ENCODE measurements at places on chromosomes 16 and 17.

GRCh38 chr17:81179861-81180260 lies 13.8 kb upstream of the AATK start:
- no peak for DNase-seq

- no peak for DNase-seq
These were observed 15.2 kb downstream of the ALOX12B start for GRCh38 chr17:8072341-8072728.

GRCh38 chr16:76114681-76115080 lies 162.5 kb upstream of the CNTNAP4 start:
- no peak for DNase-seq

- DNase-seq = no peak
These were observed 5.5 kb downstream of the BIRC5 start for GRCh38 chr17:78219396-78220150.

DNA sequence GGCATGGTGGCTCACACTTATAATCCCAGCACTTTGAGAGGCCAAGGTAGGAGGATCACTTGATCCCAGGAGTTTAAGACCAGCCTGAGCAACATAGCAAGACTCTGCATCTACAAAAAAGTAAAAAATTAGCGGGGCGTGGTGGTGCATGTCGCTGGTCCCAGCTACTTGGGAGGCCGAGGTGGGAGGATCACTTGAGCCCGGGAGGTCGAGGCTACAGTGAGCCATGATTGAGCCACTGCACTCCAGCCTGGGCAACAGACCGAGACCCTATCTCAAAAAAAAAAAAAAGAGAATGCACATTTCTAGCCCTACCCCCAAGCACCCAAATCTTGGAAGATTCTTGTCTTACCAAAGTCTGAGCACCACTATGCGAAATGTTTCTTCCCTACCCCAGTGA lies 15.6 kb upstream of the RHOT1 start:
- no peak for DNase-seq
